ENCODE measurements at places on chromosomes 2 and 18.

GRCh38 chr18:78773303-78773755 lies 206.3 kb upstream of the SALL3 start:
- no peak for DNase-seq

GRCh38 chr2:12547566-12548170 lies 169.1 kb upstream of the TRIB2 start:
- DNase-seq = no peak

- DNase-seq = no peak
Measured at GRCh38 chr2:9145752-9146430, 60.7 kb upstream of the ASAP2 start.

GRCh38 chr2:33730193-33730592 lies 131.1 kb upstream of the FAM98A start:
- DNase-seq = no peak

DNA sequence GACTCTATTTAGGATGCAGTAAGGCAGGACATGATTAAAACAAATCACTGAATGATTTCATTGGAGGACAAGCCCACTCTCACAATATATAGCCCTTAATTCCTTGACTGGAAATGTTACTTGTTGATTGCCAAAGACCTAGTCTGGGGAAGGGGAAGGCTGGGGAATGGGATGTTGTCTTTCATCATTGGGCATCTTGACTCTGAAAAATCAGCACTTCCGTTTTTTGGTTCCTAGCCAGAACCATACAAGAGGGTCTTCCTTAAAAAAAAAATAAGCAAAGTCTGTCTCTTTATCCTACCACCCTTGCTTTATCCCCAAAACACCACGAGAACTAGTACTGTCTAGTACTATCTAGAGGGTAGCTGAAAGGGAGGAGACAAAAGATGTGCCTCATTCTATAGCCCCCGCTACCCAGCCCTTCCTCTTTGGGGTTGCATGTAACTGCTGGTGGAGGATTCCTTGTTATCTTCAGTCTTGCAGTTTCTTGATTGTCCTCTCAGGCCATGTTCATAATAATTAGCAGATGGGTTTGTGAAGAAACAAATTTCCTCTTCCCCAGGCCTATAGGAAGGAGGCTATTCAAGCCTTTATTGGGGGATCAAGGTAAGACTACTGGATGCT lies 55.8 kb downstream of the NEMP2 start:
- DNase-seq = no peak

- DNase-seq = no peak
Measured at GRCh38 chr2:11071939-11072338, 83.3 kb upstream of the SLC66A3 start.

All from fibroblast of the conjunctiva (primary cell).